Ecto neural progenitor cell (in vitro differentiated cells): ENCODE measurements at places on chromosomes 4 and X.
A peak's percentile ranks its signal among the peaks of the same experiment; 100 is the strongest.

DNA sequence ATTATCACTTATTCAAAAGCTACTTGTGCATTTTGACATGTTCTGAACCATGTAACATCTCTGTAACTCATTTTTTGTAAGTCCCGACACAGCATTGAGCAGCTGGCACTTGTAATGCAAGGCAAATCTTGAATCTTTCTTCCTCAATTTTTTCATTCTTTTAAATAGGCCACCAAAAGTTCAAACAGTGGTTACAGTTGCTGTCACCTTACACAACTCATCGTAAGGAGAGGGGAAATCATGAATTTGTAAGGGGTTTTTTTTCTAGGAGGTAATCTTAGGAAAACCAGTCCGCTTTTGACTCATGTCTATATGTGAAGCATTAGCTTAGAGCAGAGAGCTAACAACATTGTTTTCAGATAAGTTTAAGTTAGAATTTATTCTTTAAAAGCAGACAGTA is 124.5 kb downstream of the PDLIM5 start:
- DNase-seq = no peak

GRCh38 chr4:2462218-2462991 is 6.5 kb upstream of the RNF4 start:
- DNase-seq = peak; percentile 85

DNA sequence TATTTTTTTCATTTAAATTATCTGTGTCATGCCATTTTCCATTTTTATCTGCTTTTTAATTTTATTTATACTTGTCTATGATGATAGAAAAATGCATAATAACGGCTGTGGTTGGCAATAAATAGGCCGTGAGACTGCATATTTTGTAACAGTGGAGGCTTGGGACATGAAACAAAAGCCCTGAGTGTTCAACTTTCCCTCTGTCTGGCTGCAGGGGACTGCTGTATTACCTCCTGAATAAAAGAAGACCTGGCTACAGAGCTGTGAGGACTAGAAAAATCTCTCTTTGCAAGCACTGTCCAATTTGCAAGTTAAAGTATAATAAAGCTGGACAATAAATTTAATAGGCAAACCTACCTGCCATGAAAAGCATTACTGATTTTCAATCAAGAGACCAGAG is 82.1 kb downstream of the MAGEB10 start:
- DNase-seq = no peak

GRCh38 chr4:98673978-98674377 is 15.6 kb upstream of the TSPAN5 start:
- DNase-seq = no peak

- DNase-seq = peak; percentile 73
These were observed 4.4 kb upstream of the CXorf38 start for GRCh38 chrX:40651620-40652223.
